COR-L47 (cell line): ENCODE measurements at places on chromosomes 2 and 18.

GRCh38 chr18:63031375-63031774 lies 288.2 kb downstream of the BCL2 start:
- no peak for DNase-seq

DNA sequence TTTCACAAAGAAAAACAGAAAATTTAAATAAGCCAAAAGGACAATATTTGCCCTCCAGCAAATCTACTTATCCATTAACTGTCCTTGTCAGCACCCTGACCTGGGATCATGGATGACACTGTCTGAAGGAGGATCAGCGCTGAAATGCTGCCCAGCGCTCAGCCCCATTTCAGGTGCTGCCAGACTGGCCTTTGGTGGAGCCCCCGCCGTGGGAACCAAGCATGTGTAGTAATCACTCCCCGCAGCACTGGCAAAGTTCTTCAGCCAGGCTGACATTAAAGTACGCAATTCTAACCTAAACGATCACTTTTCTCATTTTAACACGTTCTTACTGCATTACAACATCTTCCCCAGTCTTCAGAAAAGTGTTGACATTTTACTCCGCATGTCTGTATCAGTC lies 108.6 kb upstream of the GPC1 start:
- DNase-seq, result no peak

DNA sequence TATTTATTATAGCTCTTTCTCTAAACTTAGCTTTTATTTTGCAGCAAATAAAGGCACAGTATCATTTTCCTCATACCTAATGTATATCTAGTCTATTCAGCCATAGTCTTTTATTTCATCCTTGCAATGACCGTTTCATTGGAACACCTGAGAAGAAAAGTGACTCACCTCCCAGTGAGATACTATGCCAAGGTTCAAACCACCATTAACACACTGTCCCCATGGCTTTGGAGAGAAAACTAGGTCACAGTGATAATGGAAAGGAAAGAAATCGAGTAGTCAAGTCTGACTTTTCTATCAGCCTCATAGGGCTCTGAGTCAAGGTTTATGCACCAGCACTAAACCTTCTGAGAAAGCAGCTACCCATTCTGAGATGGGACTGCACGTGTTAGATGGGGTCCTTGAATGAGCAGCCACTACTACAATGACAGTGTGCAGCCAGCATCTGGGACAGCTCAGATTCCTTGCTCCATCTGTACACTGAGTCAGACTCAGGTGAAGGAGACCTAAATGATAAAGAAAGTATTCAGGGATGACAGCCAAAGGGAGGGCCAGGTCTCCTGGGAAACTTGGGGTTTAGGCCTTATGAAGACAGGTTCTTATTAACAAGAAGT lies 971.1 kb upstream of the ACVR2A start:
- DNase-seq, result no peak

DNA sequence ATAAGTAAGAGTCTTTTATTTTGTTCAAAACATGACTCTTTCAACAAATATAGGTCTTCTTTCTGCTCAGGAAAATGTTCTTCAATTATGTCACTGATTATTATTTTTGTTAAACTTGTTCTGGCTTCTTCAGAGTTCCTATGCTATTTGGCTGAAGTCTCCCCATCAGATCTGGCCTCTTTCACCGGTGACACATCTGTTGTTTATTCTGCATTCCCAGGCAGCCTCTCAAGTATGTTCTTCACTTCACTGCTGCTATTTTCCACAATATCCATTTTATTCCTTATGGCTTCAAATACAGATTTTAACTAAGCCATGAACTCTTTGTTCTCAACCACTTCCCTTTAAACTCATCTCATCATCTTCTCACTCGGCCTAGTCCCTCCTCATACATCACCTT lies 45.7 kb downstream of the HDAC4 start:
- no peak for DNase-seq

DNA sequence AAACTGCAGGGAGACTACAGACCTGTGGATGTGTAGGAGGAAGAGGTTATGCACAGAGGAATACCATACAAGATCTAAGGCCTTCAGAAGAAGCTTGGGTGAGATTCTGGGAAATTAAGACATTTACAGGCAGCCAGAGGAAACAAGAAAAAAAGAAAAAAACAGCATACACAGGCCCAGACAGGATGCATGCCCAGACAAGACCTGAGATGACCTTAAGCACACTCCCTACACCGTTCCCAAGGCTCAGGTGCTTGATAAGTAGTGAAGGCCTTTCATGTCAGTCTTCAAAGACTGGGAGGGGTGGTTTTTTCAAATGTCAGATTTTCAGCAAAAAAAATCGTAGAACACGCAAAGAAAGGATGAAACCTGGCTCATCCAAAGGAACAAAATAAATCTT lies 83.0 kb downstream of the CCDC138 start:
- DNase-seq, result no peak

DNA sequence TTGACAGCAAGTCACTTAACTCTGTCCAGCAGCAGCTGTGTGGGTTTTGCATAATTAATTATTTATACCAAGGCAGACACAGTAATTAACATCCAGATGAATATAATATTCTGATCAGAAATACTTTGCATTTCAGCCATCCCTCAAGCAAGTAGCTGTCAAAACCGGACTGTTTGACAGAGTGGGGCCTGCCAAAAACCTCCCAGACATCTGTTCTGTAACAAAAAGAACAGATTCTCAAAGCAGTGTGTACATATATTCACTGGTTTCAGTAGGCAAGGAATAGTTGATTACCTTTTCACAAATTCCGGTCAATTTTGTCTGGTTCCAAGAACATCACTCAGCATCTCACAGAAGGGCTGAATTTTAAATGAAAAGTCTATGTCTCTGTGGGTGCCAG lies 291.6 kb downstream of the CMPK2 start:
- DNase-seq, result peak; percentile 12

- DNase-seq, result no peak
Observed at GRCh38 chr18:65768120-65768778, 17.4 kb downstream of the CDH7 start.

GRCh38 chr2:8448824-8449556 lies 232.9 kb upstream of the ID2 start:
- DNase-seq, result peak; percentile 73

- no peak for DNase-seq
Observed at GRCh38 chr2:71388214-71388613, 56.6 kb downstream of the ZNF638 start.

- peak; percentile 17 for DNase-seq
Observed at GRCh38 chr2:11446733-11447248, 19.2 kb downstream of the E2F6 start.
